Cortex of kidney (tissue), 1 donor: ENCODE measurements at places on chromosomes 7 and 10.

- no peak for DNase-seq
Observed at GRCh38 chr7:11127988-11128387, 154.3 kb downstream of the PHF14 start.

DNA sequence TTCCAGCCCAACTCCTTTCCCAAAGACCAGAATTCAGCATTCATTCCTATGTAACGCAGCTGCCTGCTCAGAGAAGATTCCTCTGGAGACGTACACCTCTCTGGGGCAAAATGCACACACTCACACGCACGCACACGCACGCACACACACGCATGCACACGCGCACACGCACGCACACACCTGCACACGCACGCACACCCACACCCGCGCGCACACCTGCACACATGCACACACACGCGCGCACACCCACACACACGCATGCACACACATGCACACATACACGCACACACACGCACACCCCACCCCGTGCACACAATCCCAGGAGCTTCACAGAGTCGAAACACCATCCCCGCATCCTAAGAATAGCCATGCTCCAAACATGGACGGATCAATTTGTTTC is 13.0 kb downstream of the MMD2 start:
- no peak for DNase-seq

DNA sequence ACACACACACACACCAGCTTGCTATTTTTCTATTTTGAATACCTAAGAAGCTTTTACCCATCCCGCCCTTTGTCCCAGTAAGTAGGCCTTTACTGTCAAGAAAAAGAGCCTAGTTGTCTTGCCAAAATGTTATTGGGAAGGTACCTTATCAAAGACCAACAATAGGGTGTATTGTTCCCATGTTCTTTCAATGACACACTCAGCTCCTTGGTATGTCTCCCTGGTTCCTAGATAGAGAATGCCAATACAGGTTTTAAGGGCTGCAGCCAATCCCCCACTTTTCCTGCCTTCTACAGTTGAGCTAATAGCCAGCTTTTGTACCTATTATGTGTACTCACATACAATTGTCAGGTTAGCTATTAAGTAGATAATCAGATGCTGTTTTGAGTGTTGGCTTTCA is 92.0 kb upstream of the LRRTM3 start:
- DNase-seq = no peak

DNA sequence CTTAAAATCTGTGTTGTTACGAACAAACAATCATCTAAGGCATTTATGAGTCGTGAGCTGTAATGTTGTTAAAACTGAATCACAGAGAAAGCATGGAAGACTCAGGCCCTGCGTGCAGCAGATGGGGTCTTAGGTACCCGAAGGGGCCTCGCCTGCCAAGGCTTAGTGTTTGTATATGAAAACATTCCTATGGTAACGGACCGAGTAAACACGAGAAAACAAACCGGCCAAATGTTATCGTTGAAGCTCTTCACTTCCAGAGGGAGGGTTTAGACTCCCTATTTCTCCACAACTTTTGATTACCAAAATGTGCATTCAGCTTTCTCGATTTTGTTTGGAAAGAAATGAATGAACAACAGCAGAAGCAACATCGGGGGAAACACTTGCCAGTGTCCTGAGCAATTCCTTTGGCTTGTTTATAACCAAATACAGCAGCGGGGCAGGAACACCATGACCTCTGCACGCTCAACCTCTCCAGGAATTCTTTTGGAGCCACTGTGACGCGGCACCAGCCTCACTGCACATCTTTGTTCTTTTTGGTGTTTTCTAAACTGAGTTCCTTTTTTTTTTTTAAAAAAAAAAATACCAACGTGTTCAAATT is 121.6 kb upstream of the KLF6 start:
- no peak for DNase-seq

DNA sequence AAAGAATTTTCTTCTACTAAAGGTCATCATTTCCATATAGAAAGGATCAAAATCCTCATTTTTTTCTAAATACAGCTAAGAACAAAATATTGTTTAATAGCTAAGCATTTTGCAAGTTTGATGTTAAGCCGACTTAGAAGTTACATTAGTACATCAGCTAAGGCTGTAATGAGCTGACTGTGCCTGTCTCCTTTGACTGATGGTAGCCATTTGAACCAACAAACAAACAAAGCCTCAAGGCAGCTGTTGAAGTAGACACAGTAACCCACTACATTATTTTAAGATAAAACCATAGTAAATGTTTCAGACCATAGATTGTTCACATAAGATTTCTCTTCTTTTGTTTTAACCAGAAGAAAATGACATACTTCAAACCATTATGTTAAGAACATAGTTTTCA is 210.9 kb upstream of the VSTM2A start:
- no peak for DNase-seq

- DNase-seq = no peak
Observed at GRCh38 chr7:20358762-20359282, 28.1 kb downstream of the ITGB8 start.

DNA sequence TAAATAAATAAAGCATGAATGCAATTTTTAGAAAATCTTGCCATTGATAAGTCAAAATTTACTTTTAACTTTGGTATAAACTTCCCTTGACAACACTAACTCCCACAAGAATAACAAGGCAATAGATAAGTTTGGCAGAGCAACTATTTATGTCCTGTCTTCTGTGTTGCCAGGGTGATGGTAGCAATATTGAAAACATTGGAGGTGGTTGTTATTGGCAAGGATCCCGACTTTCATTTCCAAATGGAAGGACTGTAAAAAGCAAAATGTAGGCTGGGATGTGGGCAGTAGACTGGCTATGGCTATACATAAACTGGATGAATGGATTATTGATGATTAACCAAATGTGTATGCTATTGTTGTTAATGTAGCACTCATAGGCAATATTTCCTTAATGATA is 134.9 kb upstream of the CACNA2D1 start:
- no peak for DNase-seq

GRCh38 chr10:78304091-78305045 is 270.7 kb downstream of the RPS24 start:
- DNase-seq = no peak

- DNase-seq = no peak
Observed at GRCh38 chr7:116708248-116708647, 36.3 kb downstream of the MET start.

GRCh38 chr7:73442222-73442902 is 8.8 kb downstream of the FZD9 start:
- no peak for DNase-seq

DNA sequence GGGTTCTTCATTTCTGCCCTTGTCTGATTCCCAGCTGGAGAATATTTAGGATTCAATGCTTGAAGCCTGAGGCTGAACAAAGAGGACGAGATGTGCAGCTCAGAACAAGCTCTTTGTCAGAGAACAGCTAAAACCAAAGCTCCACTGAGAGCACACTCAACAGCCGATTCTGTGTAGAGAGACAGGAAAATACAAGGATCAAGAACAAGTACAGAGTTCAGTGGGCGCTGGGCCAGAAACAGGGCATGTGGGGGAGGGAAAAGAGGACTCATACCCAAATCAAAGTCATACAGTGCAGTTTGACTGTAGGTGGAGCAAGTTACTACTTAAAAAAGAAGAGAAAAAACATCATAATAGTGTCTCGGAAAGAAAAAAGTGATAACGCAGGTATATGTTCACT is at the start of gene AGMO:
TSS of gene AGMO (minus strand) at position 181 of the 400 bp plus-strand sequence.
- no peak for DNase-seq

- DNase-seq = no peak
Observed at GRCh38 chr7:66157060-66157459, 42.4 kb downstream of the CRCP start.

- no peak for DNase-seq
Observed at GRCh38 chr7:134669388-134669787, 22.7 kb downstream of the BPGM start.
